ENCODE measurements at places on chromosomes 6 and 20. TPM values are rescaled to one million over a fixed set of nuclear protein-coding genes. Genes with fewer than 3 reads are reported as not detected.

Gene RIPPLY2
- not detected for total RNA-seq

DNA sequence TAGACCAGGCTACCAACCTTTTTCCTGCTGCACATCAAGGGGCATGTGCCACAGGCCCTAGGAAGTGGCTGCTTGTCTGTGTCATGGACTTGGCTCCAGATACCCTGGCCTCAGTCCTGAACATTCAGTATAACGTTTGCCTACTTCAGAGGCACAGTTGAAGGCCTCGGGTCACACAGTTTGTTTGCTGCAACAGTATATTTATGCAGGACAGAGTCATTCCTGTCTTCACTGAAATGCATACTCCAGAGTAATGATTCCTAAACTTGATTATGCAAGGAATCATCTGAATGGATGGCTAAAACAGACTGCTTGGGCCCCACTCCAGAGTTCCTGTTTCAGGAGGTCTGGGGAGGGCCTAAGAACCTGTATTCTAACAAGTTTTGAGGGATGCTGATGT, 149.4 kb downstream of the KLHL32 start:
- DNase-seq: no peak

- peak; percentile 86 for DNase-seq
These were observed 117.5 kb upstream of the CEP85L start for GRCh38 chr6:118768904-118769325.

DNA sequence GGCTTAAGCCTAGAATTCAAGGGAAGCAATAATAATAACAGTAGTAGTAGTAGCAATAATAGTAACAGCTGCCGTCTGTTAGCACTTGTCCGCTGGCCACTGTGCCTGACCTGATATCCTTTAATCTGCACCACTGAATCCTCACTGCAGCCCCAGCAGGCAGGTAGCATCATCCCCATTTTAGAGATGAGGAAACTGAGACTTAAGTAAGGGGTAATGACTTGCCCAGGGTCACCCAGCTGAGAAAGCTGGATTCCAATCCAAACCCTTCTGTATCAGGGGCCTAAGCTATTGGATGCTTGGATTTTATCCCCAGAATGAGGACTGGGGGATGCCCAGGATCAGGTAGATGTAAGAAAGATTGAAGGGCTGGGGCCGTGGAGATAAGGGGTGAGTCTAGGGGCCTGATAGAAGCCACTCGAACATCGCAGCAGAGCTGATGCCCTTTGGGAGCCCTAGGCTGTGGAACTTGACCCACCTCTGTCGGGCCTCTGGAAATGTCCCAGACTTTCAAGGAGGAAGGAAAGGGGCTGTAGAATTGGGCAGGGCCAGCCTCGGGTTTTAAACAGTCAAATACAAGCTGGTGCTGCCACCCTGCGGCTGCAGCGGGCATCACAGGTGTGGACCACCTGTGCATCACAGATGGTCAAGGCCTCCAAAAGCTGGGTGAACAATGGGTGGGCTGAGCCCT, 102.1 kb upstream of the MYL9 start:
- peak; percentile 32 for DNase-seq

Gene PREX1
- total RNA-seq: under 0.01 TPM

Gene DEFB124
- total RNA-seq: not detected

Gene TMEM200A
- 0.79 TPM for total RNA-seq

Gene MUCL3
- under 0.01 TPM for total RNA-seq

DNA sequence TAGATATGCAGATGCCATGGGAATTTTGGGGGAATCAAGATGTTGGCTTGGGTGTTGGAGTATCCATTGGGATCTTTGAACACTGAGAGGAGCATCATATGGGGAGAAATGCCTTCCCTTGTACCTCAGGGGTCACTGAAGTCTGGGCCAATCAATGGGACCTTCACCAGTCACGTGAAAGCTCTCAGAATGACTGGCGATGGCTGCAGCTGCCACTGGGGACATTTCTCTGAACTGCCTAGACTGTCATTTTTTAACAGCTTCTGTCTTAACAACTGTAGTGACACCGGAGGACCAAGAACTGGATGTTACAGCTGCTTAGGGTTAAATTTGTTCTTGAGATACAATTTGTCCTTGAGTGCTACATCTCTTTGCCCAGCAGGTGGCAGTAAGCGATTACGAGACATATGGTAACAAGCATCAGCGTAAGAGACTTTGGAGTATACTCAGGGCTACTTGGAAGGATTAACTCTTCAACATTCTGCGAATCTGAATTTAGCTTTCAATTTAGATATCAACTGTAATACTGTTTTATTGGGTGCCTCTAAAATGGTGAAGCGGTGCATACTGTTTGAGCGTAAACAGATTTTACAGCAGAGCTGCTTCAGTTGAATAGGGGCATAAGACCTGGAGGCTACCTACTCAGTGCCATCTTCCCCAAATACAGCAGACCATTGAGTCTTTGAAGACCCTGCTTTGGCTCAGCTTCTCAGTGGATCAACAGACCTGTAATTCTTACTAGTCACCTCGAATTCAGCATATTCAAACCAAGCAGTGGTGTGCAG, 36.0 kb downstream of the CCN2 start:
- peak; percentile 75 for DNase-seq

- peak; percentile 80 for DNase-seq
These were observed 106.5 kb downstream of the PHF3 start for GRCh38 chr6:63742060-63742459.

DNA sequence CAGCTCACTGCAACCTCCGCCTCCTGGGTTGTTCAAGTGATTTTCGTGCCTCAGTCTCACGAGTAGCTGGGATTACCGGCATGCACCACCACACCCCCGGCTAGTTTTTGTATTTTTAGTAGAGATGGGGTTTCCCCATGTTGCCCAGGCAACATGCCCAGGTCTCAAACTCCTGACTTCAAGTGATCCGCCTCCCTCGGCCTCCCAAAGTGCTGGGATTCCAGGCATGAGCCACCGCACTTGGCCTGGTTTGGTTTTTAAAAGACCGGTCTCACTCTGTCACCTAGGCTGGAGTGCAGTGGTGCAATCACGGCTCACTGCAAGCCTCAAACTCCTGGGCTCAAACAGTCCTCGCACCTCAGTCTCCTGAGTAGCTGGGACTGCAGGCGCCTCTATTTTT, 40.1 kb downstream of the VSTM2L start:
- DNase-seq: no peak

Gene ADGRG6
- total RNA-seq: 20.1 TPM

Gene SIRPG
- total RNA-seq: not detected

DNA sequence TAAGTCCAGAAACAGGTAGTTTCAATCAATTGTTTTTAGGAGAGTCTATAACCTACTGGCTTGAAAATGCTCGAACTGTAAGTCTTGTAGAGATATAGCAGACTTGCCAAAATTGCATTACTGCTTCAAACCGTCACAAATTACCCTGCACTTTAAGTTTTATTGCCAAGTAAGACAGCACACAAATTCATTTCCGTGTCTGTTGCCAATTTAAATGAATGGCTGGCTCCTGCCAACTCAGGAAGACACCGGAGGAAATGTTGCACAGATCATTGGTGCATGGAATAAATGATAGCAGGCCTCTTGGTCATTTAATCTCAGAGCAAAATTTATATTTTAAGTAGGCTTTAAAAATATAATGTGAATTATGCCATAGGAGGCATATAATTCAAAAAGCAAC, 438.1 kb downstream of the HACE1 start:
- DNase-seq: no peak

Gene CD40
- 6.5 TPM for total RNA-seq

- no peak for DNase-seq
These were observed 38.3 kb downstream of the MAP7 start for GRCh38 chr6:136511926-136512325.

DNA sequence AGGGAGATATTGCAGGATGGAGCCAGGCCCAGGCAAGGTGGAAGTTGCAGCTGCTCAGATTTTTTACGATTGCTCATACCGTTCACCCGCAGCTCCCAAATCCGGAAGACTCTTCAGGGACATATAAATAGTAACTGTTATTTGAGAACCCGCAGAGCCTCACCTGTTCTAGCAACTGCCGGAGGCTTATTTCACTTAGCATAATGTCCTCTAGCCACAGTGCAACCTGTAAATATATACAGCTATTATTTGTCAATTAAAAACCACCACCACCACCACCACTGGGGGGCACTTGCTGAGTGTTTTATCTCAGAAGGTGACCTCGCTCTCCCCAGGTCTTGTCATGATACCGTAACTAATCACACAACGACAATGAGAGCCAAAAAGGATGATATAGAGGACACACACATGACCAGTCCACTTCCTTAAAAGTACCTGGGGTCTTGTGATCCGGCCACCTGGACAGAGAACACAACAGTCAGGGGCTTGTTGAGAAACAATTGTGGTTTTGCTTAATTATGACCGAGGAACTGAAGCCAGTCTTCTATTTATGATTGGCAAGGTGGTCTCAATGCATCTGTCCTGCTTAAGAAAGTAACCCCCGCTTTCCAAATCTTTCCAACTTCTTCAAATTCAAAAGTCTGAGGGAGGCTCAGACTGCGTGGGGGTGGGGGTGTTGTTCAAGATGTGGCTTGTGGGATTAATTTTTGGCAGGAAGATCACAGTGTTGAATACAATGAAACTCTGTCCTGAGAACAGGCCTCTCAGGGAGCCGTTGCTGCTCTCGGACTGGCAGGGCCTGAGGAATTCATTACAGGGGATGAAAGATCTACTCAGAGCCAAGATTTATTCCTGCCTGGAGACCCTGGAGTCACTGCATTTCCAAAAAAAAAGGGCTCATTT, 107.7 kb upstream of the PRND start:
- DNase-seq: peak; percentile 74

Gene ENPP1
- 0.26 TPM for total RNA-seq

- DNase-seq: peak; percentile 40
These were observed 514.7 kb upstream of the AGPAT4 start for GRCh38 chr6:161788531-161788930.

DNA sequence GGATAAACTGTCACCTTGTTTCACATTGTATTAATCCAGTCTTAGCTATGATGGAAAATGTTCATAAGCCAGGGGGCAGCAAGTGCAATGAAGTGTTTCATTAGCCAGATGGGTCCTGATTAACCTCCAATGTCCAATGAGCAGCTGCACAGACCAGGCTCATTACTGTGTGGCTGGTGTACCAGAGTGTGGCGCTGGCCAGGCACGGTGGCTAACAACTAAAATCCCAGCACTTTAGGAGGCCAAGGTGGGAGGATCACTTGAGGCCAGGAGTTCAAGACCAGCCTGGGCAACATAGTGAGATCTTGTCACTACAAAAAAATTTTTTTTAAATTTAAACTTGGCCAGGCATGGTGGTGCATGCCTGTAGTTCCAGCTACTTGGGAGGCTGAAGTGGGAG, 201.7 kb upstream of the FOXQ1 start:
- DNase-seq: no peak

Gene IP6K3
- total RNA-seq: 0.13 TPM

GRCh38 chr20:51628533-51629398, 86.2 kb upstream of the NFATC2 start:
- DNase-seq: peak; percentile 12

Gene TLDC2
- 0.26 TPM for total RNA-seq

- DNase-seq: peak; percentile 52
These were observed 97.4 kb upstream of the RNF24 start for GRCh38 chr20:4112481-4113421.

Gene PHACTR1
- under 0.01 TPM for total RNA-seq

DNA sequence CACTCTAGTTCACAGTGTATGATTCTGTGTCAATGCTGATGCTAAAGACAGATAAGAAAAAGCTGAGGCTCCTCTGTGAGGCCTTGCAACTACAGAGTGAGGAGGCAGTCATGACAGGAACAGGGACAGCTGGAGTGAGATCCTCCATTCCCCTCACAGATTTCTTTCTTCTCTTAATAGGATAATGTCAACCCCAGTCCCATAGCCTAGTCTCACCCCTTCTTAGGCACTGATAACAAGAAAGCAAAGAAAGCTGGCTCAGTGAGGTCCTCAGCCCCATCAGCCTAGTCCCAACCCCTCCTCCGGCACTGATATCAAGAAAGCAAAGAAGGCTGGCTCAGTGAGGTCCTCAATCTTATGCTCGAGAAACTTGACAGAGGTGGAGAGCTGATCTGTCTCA, 2.1 kb upstream of the PTCHD4 start:
- no peak for DNase-seq

GRCh38 chr6:112268019-112268418, 13.7 kb upstream of the LAMA4 start:
- DNase-seq: no peak

DNA sequence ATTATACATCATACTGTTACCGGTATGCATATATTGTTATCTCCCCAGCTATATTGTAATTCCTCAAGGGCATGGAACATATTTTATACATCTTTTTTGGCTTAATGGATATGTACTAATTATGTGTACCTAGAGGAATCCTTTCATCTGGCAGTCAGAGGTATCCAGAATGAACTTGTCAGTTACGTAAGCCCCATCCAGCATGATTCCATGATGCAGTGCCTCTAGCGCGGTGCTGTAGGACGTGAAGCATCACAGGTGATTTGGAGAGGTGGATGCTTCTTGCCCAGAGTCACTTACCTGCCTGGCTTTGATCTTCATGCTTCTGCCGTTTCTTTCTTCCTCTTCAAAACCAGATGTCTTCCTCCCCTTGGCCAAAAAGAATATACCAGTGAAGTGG, 159.1 kb downstream of the UST start:
- DNase-seq: no peak

Gene C4A
- 1.2 TPM for total RNA-seq

GRCh38 chr20:36768768-36769430, 4.7 kb downstream of the DSN1 start:
- DNase-seq: no peak

DNA sequence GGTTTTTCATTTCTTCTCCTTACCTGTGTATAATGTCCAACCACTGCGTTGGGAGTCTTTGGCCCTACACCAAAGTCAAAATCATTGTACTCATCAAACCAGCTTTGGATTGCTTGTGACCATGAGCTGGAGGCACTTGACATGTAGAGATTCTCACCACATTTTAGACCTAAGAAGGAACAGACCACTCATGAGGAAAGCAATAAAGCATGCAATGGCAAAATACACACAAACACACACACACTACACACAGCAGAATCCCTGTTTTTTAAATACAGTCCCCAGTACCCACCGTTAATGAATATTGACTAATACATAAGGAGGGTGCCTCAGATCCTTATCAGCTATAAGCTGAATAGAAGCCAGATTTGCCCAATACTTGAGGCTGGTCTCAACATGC, 10.5 kb downstream of the CRISP3 start:
- no peak for DNase-seq

DNA sequence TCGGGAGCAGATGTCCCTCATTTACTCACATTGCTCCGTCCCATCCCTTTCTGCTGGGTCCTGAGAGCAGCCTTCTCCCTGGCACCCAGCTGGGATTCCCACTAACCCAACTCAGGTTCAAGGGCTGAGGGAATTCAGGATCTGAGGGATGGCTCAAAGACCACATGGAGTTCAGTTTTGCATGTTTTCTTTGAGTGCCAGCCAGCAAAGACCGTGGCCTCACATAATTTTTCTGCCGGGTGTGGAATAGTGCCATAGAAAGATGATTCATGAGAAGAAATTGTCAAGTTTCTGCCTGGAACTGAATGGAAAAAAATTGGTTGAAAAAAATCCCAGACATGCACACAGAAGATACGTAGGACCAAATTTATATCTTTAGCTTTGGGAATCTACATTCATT, 168.6 kb downstream of the CD83 start:
- DNase-seq: peak; percentile 61

Gene MCHR2
- not detected for total RNA-seq
